Activated naive CD4-positive, alpha-beta T cell treated with anti-CD3 and anti-CD28 coated beads for 36 hours (primary cell): ENCODE measurements at places on chromosomes 5 and 9.
A peak's percentile ranks its signal among the peaks of the same experiment; 100 is the strongest.

- no peak for DNase-seq
Observed at GRCh38 chr9:106032978-106033377, 338.6 kb downstream of the TMEM38B start.

DNA sequence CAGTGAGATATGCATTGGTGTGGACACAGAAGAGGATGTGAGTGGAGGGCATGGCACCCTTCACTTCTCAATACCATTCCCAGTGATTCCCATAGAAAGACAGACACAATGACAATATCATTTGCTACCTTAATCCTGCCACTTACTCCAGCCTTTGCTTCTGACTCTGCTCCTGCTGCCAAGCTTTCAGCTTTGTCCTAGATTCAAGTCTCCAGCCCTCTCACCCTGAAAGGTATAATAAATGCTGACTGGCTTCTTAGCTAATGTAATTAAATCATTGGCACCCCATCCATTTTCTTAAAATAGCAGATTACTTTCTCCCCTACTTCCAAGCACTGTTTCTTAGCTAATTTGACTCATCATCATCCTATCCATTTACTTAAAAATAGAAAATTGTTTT is 41.1 kb upstream of the CDC42SE2 start:
- DNase-seq: no peak

GRCh38 chr5:17089690-17090089 is 127.7 kb upstream of the BASP1 start:
- no peak for DNase-seq

GRCh38 chr5:14216902-14217301 is 73.8 kb downstream of the TRIO start:
- DNase-seq: no peak

DNA sequence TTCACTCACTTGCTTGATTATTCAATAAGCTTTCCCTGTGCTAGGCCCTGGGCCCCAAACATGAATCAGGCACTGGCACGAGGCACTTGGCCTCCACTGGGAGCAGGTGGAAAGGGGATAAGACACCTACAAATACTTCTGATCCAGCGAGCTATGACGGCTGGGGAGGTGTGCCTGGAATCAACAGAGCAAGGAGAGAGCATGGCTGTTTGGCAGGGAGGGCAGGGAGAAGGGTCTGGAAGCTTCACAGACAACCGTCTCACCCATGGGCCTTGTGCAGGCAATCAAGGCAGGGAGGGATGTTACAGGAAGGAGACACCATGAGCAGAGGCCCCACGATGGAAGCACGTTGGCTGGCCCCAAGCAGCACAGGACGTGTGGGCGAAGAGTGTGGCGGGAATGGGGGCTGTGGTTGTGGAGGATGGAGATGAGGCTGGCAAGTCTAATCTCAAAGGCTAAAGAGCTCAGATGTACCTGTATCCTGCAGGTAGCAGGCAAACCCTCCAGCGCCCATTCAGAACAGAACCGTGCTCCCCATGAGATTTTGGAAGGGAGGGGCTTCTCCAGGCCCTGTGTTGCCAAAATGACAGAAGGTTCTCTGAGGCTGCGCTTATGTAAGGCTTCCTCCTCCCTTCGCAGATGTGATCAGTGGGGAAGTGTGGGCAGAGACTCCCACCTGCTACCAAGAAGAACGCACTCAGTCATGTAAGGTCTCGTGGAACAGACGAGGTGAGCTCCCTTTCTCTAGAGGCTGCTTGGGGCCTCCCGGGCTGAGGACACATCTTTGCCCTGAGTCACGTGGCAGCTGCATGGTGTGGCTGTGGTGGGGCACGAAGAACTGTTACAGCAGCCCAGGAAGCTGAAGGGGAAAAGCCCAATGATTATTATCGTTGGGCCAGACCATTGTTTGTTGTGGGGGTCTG is 189.7 kb downstream of the DAB2IP start:
- peak; percentile 28 for DNase-seq

DNA sequence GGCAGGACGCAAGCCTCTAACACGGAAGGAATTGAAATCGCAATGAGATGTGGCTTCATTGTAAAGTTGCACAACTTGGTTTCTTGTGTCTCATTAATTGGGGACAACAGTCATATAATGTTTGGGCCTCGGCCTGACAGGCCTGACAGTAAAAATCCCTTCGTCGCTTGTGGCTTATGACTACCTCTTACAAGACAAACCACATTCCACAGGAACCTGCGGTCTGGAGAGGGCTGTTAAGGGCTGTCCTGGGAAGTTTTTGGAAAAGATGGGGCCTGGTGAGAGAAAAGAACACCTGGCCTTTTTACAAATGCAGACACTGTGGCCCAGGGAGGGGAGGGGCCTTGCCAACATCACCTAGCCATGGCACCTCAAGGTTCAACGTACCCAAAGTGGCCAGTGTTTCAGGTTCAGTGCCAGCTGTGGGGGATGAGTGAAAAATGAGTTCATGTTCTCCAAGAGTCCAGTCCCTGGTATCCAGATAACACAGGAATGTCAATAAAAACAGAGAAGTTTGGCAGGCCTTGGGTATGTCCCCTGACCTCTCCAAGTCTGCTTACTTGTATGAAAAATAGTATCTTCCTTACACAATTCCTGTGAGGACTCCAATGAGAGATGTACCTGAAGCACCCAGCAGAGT is 22.2 kb downstream of the SHB start:
- DNase-seq: no peak

DNA sequence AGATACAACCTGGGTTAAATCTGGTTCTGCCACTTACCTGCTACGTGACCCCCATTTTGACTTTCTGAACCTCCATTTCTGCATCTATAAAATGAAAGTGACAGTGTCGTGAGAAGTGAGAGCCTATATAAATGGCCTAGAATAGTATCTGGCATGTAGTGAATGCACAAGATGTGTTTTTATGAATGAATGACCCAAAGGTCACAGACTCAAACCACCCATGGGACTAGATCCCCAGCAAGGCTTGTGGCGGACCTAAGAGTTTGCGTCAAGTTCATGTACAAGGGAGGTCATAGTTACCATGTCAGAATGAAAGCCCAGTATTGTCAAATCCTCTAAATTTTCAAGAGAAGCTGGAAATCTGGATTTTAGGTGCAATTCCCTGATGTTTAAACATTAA is 11.2 kb upstream of the SETD9 start:
- no peak for DNase-seq

GRCh38 chr5:81167078-81167477 is 66.0 kb upstream of the CKMT2 start:
- no peak for DNase-seq

- no peak for DNase-seq
Observed at GRCh38 chr5:167440846-167441245, 850.6 kb upstream of the WWC1 start.

DNA sequence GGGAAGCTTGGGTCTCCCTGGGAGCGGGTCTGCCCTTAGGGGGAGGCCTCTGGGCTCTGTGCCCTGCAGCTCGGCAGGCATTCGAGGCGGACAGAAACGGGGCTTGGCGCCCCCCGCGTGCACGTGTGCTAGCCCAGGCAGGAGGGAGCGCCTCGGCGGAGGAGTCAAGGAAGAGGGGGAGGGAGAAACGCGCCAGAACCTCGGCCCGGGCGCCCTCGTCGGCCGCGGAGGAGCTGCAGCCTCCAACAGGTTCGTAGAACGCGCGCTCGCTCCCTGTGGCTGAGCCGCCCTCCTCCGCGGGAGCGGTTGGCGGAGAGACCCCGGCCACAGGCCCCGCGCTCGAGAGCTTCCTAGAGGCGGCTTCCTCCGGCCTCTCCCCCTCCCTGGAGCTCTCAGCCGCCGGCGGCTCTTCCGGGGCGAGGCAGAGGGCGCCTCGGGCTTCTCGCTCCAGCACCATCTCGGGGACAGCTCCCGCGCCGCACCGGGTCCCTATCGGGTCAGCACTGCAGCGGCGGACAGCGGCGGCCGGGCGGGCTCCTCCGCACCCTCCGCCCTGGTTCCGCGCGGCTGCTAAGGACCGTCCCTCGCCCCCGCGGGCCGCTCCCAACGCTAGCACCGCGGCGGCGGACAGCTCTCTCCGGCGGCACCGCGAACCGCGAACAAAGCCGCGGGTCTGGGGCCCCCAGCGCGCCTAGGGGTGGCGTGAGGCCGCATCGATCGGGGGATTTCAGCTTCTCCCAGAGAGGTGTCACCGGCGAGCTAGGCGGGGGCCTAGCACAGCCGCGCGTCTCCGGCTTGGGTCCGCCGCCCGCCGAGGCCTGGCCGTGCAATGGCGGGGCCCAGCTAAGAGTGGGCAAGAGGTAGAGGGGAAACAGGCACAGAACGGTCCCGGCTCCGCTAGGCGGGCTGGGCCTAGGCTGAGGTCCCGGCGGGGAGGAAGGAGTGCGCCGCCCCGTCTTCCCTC is 74.6 kb upstream of the CPLX2 start:
- peak; percentile 90 for DNase-seq

DNA sequence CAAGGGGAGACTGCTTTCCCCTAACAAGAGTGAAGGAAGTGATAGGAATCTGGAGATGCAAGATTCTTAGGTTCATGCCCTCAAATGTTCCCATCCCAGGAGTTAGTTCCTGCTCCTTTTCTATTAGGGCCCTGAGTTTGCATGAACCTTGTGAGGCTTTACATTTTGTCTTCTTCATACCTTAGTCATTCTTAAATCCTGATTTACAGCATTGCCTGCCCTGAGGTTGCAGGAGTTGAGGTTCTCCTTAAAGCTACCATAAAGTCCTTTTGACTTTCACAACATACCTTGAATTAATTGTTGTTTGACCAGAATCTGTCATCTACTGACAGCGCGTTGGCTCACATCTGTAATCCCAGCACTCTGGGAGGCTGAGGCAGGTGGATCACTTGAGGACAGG is 151.5 kb upstream of the ABCA1 start:
- DNase-seq: no peak

- no peak for DNase-seq
Observed at GRCh38 chr5:168525856-168526255, 3.2 kb upstream of the FBLL1 start.

GRCh38 chr5:112492291-112492690 is 73.2 kb upstream of the EPB41L4A start:
- DNase-seq: peak; percentile 55

GRCh38 chr9:86764671-86765343 is 182.5 kb downstream of the GAS1 start:
- no peak for DNase-seq

DNA sequence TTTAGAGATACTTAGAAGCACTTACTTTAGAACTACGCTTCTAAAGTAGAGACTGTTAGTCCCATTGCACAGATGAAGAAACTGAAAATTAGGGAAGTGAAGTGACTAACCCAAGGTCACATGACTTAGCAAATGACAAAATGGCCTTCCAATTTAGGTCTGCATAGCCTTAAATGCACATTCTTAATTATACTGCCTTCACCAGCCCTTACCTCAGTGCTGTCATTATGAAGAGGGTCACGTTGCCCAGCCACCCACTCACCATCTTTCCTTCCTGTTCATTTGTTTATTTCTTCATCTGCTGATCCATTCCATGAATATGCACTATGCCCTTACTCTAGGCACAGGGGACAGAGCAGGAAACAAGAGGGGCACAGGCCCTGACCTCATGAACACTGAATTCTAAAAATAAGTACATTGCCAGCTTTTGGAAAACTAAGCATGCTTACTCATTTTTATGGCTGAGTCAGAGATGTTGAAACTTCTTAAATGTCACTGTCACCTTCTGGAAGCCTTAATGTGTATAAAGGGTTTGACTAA is 8.6 kb downstream of the HAVCR2 start:
- peak; percentile 71 for DNase-seq

DNA sequence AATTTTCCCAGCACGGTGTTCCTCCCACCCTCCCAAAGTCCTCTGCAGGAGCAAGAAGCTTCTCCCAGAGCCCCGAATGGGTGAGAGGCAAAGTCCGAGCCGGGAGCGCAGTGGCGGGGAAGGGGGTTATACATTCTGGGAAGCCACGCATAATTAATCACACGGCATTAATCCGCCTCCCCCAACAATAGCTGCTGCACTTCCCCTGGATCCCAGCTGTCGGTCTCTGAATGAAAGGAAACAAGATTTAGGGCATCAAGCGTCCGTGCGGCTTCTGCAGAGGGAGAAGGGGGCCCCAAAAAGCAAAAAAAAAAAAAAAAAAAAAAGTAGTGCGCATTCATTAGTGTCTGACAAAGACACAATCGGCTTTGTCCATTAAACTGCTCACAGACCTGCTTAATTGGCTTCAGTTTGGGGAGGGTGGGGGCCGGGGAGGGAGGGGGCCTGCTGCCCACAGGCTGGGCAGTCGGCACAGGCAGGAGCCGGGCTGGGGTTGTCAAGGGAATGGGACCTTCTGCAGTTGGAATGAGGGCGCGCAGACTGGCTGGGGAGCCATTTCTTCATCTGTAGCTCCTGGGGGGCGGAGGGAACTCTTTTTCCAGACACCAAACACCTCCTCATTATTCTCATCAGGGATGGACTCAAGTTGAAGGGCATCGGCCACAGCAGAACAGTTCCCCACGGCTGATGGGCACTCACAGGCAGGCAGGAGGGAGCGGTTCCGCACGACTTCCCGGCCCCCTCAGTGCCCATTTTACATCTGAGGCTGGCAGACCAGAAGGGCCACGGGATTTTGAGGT is 3.4 kb downstream of the NOTCH1 start:
- DNase-seq: no peak

DNA sequence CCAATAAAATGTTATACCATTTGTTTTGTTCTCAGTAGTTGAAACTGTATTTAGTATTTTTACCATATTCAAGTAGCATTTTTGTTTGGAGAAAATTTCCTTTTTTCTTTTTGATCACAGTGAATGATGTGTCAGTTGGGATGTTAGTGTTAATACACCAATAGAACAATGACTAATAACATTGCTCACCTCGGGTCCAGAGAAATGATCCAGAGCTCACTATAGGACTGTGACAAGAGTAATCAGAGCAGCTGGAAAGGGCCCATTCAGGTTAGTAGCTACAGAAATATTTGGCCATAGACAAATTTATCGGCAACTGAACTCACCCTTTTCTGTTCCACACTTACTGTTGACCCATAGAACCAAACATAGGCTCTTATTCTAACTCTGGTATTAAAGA is 989.2 kb downstream of the TLE4 start:
- DNase-seq: no peak

- DNase-seq: no peak
Observed at GRCh38 chr9:4979239-4979638, 5.8 kb upstream of the JAK2 start.

DNA sequence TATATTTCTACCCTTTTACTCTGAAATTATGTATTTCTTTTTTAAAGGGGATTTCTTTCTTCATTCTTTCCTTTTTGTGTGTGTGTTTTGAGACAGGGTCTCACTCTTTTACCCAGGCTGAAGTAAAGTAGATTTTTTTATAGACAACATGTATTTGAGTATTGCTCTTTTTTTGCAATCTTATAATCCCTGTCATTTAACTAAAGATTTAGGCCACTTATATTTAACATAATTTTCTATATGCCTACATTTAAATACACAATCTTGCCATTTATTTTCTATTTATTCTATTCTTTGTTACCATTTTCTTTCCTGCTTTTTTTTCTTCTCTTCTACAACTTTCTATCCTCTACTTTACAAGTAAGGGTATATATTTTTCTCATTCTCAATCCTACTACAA is 416.0 kb upstream of the IRX2 start:
- no peak for DNase-seq
